ENCODE measurements at places on chromosomes 13 and 19. TPM values are rescaled to one million over a fixed set of nuclear protein-coding genes. Genes with fewer than 3 reads are reported as not detected.

GRCh38 chr19:14686411-14686810, 3.4 kb upstream of the ZNF333 start:
- H3K27me3 ChIP-seq: no peaks in the 10 kb centered on the region
- DNase-seq: peak; percentile 51
- no peak overlapping the region for H3K4me3 ChIP-seq
- no peaks in the 10 kb centered on the region for H3K36me3 ChIP-seq
- H3K27ac ChIP-seq: no peak overlapping the region
- peaks cover 12% of the 10 kb centered on the region for H3K4me1 ChIP-seq

FCGBP gene
- 3.8 TPM for total RNA-seq

GRCh38 chr19:7210359-7210758, 83.9 kb downstream of the INSR start:
- H3K27me3 ChIP-seq: no peaks in the 10 kb centered on the region
- no peak overlapping the region for H3K27ac ChIP-seq
- H3K4me3 ChIP-seq: no peak overlapping the region
- H3K36me3 ChIP-seq: no peaks in the 10 kb centered on the region
- no peak for DNase-seq

DNA sequence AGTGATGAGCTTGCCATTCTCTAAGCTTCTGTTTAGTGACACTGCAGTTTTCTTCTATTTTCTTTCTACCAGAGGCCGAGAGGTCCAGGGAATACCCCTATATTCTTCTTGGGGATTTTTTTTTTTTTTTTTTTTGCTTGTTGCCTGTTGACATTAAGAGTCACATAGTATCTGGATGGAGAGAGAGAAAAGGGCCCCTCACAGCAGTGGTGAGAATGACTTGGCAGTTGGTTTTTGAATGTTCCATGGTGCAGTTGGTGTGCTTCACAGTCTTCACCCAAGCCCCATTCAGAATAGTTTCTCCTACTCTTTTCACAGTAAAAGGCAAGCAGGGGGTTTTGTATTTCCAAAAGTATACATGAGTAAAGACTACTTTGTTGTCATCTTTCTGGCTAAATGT, 577.9 kb downstream of the LMO7 start:
- H3K27me3 ChIP-seq: no peaks in the 10 kb centered on the region
- no peaks in the 10 kb centered on the region for H3K36me3 ChIP-seq
- no peaks in the 10 kb centered on the region for H3K4me1 ChIP-seq

LSM14A gene
- 87.9 TPM for total RNA-seq

- no peak overlapping the region for H3K4me3 ChIP-seq
- no peak overlapping the region for H3K27ac ChIP-seq
- no peaks in the 10 kb centered on the region for H3K4me1 ChIP-seq
- H3K27me3 ChIP-seq: no peaks in the 10 kb centered on the region
- no peaks in the 10 kb centered on the region for H3K36me3 ChIP-seq
- DNase-seq: no peak
Observed at GRCh38 chr19:17358395-17358794, 18.7 kb downstream of the PLVAP start.

REEP6 gene
- total RNA-seq: 1.6 TPM

C13orf42 gene
- total RNA-seq: not detected

DNA sequence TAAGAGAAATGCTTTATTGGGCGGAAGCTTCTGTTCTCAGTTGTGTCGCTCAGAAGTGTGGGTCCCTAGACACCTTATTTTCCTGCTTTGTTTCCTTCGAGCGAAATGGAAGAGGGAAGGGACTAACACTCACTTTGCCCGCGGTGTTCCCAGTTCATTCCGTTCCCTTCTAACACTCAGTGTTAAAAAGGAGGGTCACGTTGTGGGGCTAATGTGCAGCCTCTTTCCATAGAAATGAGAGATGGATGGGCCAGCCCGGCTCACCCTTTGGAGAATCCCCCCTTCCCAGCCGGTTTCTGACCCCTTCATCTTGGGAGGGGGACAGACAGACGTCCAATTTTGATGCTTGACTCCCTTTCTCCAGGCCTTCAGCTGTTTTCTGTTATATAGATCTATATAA, 2.3 kb downstream of the ATP11A start:
- peaks cover 47% of the 10 kb centered on the region for H3K4me1 ChIP-seq
- peaks cover 3% of the 10 kb centered on the region for H3K36me3 ChIP-seq

GRCh38 chr13:27797228-27797624, 4.9 kb downstream of the GSX1 start:
- no peak overlapping the region for H3K4me3 ChIP-seq
- H3K36me3 ChIP-seq: no peaks in the 10 kb centered on the region
- peaks cover 74% of the 10 kb centered on the region for H3K27me3 ChIP-seq
- no peak overlapping the region for H3K27ac ChIP-seq
- H3K4me1 ChIP-seq: peaks cover 13% of the 10 kb centered on the region
- DNase-seq: no peak

GRCh38 chr19:33823341-33823740, 26.7 kb downstream of the KCTD15 start:
- no peak overlapping the region for H3K4me3 ChIP-seq
- peaks cover 18% of the 10 kb centered on the region for H3K4me1 ChIP-seq
- no peak for DNase-seq
- no peaks in the 10 kb centered on the region for H3K36me3 ChIP-seq
- peaks cover 24% of the 10 kb centered on the region for H3K27me3 ChIP-seq

GRCh38 chr19:4723595-4724514, at the start of gene DPP9:
Gene DPP9, minus strand, starts transcription at chr19:4723842. Its CDS starts 3,936 bp downstream, at chr19:4719906.
- peaks cover 9% of the 10 kb centered on the region for H3K36me3 ChIP-seq
- peak within 1 kb of the TSS; percentile 91 for H3K4me3 ChIP-seq
- DNase-seq: peak; percentile 98
- H3K27me3 ChIP-seq: peaks cover 3% of the 10 kb centered on the region
- peaks cover 22% of the 10 kb centered on the region for H3K4me1 ChIP-seq

DNA sequence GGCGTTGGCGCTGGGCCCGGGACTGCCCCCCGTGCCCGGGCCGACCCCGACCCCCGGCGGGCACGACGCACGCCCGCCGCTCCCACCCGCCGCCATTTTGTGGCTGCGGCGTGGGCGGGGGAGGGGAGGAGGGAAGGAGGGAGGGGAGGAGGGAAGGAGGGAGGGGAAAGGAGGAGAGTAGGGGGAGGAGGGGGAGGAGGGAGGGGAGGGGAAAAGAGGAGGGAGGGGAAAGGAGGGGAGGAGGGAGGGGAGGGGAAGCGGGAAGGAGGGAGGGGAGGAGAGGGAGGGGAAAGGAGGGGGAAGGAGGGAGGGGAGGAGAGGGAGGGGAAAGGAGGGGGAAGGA, at the start of gene BTBD2:
TSS of gene BTBD2 (minus strand) at position 107 of the 343 bp plus-strand sequence. CDS start at position 96, 11 bp downstream.
- peak within 1 kb of the TSS; percentile 66 for H3K4me3 ChIP-seq
- no peaks in the 10 kb centered on the region for H3K27me3 ChIP-seq
- peak; percentile 72 for DNase-seq
- H3K27ac ChIP-seq: peak within 1 kb of the TSS; percentile 47
- H3K4me1 ChIP-seq: peaks cover 17% of the 10 kb centered on the region
- peaks cover 6% of the 10 kb centered on the region for H3K36me3 ChIP-seq

DNA sequence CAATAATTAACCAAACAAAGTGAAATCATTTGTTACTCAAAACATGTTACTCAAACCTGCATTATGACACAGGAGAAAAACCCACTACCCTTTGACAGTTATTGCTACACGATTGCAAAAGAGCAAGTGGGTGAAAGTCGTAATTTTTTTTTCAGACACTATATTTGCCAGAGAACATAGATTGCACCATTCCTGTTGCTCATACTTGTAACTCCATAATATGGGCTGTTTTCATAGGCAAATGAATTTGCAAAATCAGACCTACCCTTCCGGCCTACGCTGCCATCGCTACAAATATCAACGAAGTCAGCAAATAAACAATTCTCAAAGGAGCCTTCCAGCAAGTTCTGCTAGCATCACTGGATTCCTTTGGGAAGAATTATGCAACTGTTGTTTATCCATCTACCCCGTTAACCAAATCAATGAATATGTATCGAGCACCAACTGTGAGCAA, 396.5 kb downstream of the IRS2 start:
- H3K4me3 ChIP-seq: no peak overlapping the region
- H3K27ac ChIP-seq: no peak overlapping the region
- no peaks in the 10 kb centered on the region for H3K36me3 ChIP-seq
- no peak for DNase-seq
- no peaks in the 10 kb centered on the region for H3K4me1 ChIP-seq
- H3K27me3 ChIP-seq: peaks cover 14% of the 10 kb centered on the region

GPC6 gene
- not detected for total RNA-seq

- H3K4me1 ChIP-seq: no peaks in the 10 kb centered on the region
- H3K36me3 ChIP-seq: no peaks in the 10 kb centered on the region
- no peak overlapping the region for H3K27ac ChIP-seq
- DNase-seq: no peak
- H3K27me3 ChIP-seq: no peaks in the 10 kb centered on the region
Observed at GRCh38 chr13:106159295-106160195, 375.9 kb downstream of the EFNB2 start.

GRCh38 chr19:46009530-46010510, 13.0 kb downstream of the PGLYRP1 start:
- peaks cover 29% of the 10 kb centered on the region for H3K36me3 ChIP-seq
- H3K27ac ChIP-seq: no peak overlapping the region
- H3K4me1 ChIP-seq: peaks cover 5% of the 10 kb centered on the region
- H3K4me3 ChIP-seq: no peak overlapping the region

SHC2 gene
- not detected for total RNA-seq

- H3K4me3 ChIP-seq: peak overlapping the region; percentile 74
- peaks cover 5% of the 10 kb centered on the region for H3K27me3 ChIP-seq
- no peak overlapping the region for H3K27ac ChIP-seq
- no peaks in the 10 kb centered on the region for H3K36me3 ChIP-seq
- peaks cover 7% of the 10 kb centered on the region for H3K4me1 ChIP-seq
Observed at GRCh38 chr19:45927565-45928261, 13.1 kb upstream of the NANOS2 start.

DNA sequence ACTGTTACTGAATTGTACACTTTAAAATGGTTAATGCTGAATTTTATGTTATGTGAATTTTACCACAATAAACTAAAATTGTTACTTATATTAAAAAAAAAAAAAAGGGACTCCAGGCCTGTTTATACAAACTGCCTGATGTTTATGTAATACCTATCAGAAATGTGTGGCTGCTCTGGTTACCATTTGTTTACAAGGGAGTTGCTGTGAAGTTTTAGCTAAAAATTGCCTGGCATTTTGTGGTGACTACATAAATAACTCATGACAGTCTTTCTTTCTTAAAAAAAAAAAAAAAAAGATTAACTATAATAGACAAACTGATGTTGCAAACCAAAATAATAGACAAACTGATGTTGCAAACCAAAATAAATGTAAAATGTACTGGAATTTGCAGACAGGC, 71.8 kb downstream of the CDADC1 start:
- H3K27me3 ChIP-seq: no peaks in the 10 kb centered on the region
- H3K36me3 ChIP-seq: no peaks in the 10 kb centered on the region
- no peak for DNase-seq
- H3K4me3 ChIP-seq: no peak overlapping the region

WASF3 gene
- total RNA-seq: not detected

DNA sequence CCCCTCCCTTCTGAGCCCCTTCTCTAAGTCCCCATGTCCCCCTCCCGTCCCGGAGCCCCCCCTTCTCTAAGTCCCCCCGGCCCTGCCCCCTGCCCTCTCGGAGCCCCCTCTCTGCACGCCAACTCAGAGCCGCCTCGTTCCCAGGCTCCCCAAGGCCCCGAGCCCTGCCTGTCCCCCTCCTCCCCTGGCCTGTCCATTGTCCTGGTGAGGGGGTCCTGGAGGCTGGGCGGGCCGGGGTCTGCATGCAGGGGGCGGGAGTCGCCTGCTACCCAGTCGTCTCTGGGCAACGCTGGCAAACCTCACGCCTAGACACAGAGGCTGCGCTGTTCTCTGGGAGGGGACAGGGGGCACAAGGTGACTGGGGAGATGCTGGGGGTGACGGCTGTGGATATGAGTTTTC, 39.2 kb upstream of the SEMA6B start:
- no peak overlapping the region for H3K4me3 ChIP-seq
- H3K27ac ChIP-seq: no peak overlapping the region
- peaks cover 10% of the 10 kb centered on the region for H3K4me1 ChIP-seq

ZNF766 gene
- 22.3 TPM for total RNA-seq

- H3K27me3 ChIP-seq: no peaks in the 10 kb centered on the region
- H3K4me3 ChIP-seq: no peak overlapping the region
- no peak overlapping the region for H3K27ac ChIP-seq
- DNase-seq: peak; percentile 2
- H3K4me1 ChIP-seq: peaks cover 45% of the 10 kb centered on the region
Observed at GRCh38 chr13:113589251-113589960, 4.9 kb downstream of the TFDP1 start.

DNA sequence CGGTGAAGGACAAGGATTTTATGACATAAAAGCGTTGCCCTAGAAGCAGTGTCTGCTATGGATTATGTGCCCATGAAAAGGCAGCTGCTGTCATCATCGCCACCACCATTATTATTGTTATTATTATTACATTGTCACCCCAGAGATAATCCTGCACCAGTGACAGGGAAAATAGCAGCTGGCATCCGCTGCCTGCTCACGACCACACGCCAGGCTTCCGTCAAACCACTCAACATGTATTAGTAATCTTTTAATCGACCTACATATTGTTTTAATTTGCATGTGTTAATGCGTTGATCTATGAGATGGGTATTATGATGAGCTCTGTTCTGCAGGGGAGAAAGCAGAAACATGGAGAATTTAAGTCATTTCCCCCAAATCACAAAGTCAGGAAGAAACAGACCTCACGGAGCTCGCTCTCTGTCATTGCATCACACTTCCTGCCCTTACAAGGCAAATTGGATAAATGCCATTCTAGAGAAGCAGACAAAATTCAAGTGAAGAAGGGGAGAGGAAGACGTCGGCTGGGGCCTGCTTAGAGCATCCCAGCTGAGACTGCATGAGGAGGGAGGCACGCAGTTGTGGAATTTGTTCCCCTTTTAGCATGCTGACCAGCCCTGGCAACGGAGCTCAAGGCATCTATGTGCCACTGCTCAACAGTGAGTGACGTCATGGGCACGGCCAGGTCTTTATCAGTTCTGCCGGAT, at the start of gene FFAR3:
TSS of gene FFAR3 (plus strand) at position 594 of the 707 bp plus-strand sequence. CDS start 431 bp downstream, outside the sequence.
- H3K36me3 ChIP-seq: no peaks in the 10 kb centered on the region
- H3K4me3 ChIP-seq: peak within 1 kb of the TSS; percentile 67
- H3K4me1 ChIP-seq: peaks cover 13% of the 10 kb centered on the region
- DNase-seq: peak; percentile 43
- peak within 1 kb of the TSS; percentile 78 for H3K27ac ChIP-seq

- H3K4me1 ChIP-seq: peaks cover 23% of the 10 kb centered on the region
- no peak overlapping the region for H3K4me3 ChIP-seq
- no peak overlapping the region for H3K27ac ChIP-seq
- no peaks in the 10 kb centered on the region for H3K36me3 ChIP-seq
Observed at GRCh38 chr13:51502153-51502651, 49.4 kb upstream of the INTS6 start.

- no peak overlapping the region for H3K27ac ChIP-seq
- no peaks in the 10 kb centered on the region for H3K27me3 ChIP-seq
- peaks cover 3% of the 10 kb centered on the region for H3K36me3 ChIP-seq
- H3K4me3 ChIP-seq: no peak overlapping the region
- no peaks in the 10 kb centered on the region for H3K4me1 ChIP-seq
Observed at GRCh38 chr19:21709464-21709863, 57.9 kb downstream of the ZNF100 start.

- H3K4me1 ChIP-seq: peaks cover 4% of the 10 kb centered on the region
- peaks cover 6% of the 10 kb centered on the region for H3K27me3 ChIP-seq
- H3K27ac ChIP-seq: peak overlapping the region; percentile 11
- DNase-seq: no peak
Observed at GRCh38 chr19:33814181-33815165, 17.8 kb downstream of the KCTD15 start.

GRCh38 chr19:36151144-36152018, 866 bp downstream of the COX7A1 start:
- no peak for DNase-seq
- H3K27me3 ChIP-seq: no peaks in the 10 kb centered on the region
- H3K36me3 ChIP-seq: peaks cover 20% of the 10 kb centered on the region
- no peak overlapping the region for H3K4me3 ChIP-seq
- no peak overlapping the region for H3K27ac ChIP-seq
